ENCODE measurements at places on chromosomes 13 and 19.

DNA sequence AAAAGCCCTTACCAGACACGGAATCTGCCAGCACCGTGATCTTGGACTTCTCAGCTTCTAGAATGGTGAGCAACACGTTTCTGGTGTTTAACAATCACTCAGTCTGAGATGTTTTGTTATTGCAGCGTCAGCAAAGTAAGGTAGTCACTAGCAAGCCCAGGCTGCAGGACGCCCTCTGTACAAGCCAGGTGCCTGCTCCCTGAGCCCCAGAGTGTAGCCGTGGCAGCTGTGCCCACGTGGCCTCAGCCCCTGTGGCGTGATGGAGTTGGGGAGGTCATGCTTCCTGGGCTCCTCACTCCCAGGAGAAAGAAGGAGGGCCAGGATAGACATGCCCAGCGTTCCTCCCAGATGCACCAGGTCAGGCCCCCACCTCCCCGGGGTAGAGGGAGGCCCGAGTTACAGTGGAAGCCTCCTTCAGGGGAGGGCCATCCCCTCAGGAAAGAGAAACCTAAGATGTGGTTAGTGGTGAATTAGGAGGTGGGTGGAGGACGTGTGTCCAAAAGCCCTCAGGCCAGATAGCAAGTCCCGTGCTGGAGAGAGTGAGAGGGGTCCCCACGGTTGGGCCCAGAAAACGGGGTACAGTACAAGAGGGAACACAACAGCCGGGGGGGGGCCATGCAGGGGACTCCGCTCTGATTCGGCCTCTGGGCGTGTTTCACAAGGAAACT lies 169.6 kb upstream of the SOX1 start:
- DNase-seq, result no peak

- no peak for DNase-seq
These were observed 4.9 kb downstream of the CALM3 start for GRCh38 chr19:46606019-46606418.

- DNase-seq, result no peak
These were observed 401.7 kb downstream of the IRS2 start for GRCh38 chr13:109384491-109385241.

DNA sequence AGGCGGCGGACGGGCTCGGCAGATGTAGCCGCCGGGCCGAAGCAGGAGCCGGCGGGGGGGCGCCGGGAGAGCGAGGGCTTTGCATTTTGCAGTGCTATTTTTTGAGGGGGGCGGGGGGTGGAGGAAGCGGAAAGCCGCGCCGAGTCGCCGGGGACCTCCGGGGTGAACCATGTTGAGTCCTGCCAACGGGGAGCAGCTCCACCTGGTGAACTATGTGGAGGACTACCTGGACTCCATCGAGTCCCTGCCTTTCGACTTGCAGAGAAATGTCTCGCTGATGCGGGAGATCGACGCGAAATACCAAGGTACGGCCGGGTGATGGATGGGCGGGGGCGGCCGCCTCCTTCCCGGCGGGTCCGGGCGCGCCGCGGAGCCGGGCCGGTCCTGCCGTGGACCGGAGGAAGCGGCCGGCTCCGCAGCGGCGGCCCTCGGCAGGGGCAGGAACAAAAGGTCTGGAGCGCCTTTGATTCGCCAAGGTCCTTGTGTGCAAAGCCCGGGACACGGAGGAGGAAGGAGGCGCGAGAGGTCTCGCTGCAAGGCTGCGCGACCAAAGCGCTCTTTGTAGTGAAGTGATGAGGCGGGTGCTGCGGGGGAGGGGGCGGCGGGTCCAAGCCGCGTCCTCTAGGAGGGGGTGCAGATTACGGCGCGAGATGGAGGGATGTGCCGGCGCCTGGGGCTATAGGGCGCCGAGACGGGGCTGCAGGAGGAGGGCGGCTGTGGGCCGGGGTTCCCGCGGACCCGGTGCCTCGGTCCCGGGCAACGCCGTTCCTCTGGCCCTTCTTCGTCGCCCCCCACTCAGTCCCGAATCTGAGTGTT lies 689 bp downstream of the ING1 start:
- DNase-seq, result peak; percentile 36

- DNase-seq, result no peak
These were observed 238.7 kb downstream of the KCTD12 start for GRCh38 chr13:76647550-76647949.
